ENCODE measurements at places on chromosomes 12 and 14.

GRCh38 chr14:96455588-96455987, 46.6 kb upstream of the PAPOLA start:
- DNase-seq: no peak

GRCh38 chr14:23663127-23663526, 27.0 kb downstream of the DHRS2 start:
- no peak for DNase-seq

DNA sequence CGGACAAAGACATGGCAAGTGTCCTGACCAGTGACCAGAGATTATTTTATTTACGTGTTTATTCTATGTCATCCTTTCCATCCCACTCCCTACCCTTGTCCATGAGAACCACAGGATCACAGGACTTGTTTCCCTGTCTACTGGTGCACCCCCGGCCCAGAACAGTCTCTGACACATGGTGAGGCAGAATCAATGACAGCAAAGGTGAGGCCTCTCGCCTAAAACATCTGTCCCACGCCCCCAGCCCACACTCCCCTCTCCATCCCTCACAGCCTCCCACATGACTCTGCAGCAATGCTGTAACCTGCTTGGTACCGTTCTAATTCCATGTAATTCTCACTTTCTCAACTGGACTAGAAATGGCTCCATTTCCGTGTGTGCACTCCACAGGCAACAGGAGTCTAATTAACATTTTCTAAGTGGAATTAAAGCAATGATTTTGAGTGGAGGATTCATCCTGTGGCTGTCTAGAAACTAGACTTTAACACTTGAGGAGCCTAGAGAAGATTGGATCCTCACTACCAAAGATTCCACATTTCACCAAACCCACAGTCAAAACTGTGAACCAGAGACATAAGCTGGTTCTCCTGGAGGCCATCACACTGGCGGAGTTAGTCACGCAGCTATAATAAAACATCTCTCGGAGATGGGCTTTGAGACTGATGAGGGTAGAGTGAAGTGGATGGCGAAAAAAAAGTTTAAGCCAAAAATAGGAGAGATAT, 150.1 kb downstream of the PIWIL1 start:
- DNase-seq: no peak

DNA sequence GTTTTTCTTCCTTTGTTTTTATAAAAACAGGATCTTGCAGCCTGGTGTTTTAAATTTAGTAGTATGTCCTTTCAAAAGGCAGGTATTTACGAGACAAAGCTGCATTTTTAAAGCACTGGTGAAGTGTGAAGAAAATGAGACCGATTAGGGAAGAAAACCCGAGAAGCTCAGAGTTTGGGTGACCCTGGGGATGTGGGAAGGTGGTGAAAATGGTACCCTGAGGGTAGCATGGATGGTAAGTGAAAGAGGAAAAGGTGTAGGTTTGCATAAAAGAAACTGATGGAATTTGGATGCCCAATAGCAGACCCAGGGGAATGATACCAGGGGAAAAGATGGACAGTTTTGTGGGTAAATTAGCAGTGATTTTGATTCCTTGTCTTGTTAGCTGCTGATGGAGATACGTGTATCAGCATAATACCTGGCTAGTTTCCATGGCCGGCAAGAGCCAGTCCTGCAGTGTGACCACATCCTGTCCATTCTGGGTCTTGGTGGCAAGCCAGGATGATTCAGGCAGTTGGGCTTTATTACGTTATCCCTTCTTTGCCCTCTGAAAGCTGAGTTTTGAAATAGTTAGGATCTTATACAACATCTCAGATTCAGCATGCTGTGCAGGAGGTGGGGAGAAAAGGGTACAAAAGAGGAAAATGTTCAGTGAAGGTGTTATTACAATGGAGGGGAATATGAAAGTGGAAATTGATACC, 8.9 kb downstream of the BICD1 start:
- peak; percentile 59 for DNase-seq

- peak; percentile 27 for DNase-seq
These were observed 8.3 kb downstream of the REC8 start for GRCh38 chr14:24179961-24180796.

Data from iPS-NIHi11 (cell line).